ENCODE measurements at places on chromosomes 12 and 14. TPM values are rescaled to one million over a fixed set of nuclear protein-coding genes. Genes with fewer than 3 reads are reported as not detected.

Gene SERPINA10
- 0.32 TPM for total RNA-seq

Gene OVCH1
- not detected for total RNA-seq

Gene LAG3
- 1.4 TPM for total RNA-seq

Gene RNASE1
- total RNA-seq = 609 TPM

Gene CCDC175
- total RNA-seq = 0.58 TPM

Gene CHFR
- total RNA-seq = 35.2 TPM

Gene ART4
- 3.2 TPM for total RNA-seq

Gene LRRIQ1
- total RNA-seq = 2.0 TPM

Gene IAPP
- total RNA-seq = not detected

DNA sequence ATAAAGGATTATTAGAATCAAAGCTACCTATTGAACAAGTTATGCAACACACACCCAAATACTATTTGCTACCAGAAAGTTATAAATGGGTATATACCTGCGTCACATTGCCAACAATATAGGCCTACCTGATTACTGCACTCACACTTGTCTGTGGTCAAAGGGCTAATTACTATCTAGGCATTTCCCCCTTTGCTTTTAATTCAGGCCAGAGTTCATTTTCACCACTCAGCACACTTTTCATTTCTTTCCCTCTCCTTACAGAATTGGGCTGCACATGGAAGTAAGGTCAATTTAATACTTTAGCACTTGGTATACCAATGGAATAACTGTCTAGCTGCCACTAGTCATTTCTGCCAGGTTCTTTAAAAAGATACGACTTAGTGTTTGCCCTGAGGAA lies 1.7 kb downstream of the SOS2 start:
- no peak for DNase-seq

- DNase-seq = peak; percentile 35
These were observed 24.9 kb downstream of the SLC6A12 start for GRCh38 chr12:188910-189621.

DNA sequence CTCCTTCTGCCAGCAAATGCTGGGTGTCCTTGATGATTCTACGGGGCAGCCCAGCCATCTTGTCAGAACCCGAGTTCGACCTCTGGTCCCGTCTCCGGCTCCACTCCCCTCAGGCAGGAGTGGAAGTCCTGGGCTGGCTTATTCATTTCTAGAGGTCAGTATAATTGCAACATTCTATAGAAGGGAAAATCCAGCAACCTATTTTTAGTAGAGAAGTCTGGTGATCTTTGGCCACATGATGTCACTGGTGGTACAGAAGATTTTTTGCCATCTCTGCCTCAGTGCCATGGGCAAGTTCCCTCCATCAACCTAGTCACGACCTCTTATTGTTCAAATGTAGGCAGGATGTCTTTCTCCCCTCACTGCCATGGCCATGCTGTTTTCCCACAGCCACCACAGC lies 22.4 kb downstream of the OR10G2 start:
- DNase-seq = no peak

DNA sequence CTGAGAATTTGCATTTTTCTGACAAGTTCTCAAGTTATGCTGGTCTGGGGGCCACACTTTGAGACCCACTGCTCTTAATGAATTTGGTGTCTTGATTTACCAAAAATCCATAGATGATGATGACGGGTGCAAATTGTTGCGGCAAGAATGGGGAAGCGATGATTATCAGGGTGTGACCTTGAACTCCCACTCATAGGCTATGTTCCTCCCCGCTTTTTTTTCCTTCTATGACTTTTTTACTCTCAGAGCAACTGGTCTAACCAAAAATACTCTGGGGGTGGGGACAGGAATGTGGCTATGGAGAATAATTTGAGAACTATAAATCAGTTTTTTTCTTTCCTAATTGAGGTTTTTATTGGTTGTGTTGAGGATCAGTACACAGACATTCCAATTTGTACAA lies 83.6 kb downstream of the PPFIBP1 start:
- DNase-seq = no peak

DNA sequence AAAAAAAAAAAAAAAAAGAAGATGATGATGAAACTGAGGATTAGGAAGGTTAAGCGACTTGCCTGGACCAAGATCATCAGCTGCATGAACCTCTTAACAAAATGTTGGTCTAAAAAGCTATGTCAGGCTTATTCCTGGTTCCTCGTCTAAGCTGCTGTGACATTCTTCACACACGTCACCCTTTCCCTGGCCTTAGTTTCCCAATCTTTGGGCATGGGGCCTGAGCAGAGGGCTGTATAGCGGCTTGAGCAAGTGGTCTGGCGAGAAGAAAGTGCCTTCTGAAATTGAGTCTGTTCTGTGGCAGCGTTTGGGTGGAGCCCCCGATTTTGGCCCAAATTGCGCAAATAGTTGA lies 58.7 kb upstream of the CCND2 start:
- DNase-seq = no peak

GRCh38 chr12:72288911-72289310 lies 16.7 kb downstream of the TRHDE start:
- DNase-seq = no peak

DNA sequence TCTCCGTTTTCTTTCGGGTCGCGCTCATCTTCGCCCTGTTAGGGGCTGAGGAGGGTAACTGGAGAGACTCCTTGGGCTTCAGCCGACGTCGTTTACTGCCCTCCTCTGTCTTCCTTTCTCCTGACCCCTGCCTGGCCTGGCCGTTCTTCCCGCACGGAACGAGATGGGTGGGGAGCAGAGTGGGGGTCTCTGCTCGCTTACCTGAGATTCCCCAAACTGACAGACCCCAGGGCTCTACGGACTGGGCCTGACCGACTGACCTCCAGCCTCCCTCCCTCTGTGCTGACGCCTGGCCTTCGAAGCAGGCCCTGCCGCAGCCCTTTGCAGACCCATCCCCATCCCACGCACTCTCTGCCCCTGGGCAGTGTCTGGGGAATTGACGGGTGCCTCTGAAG lies 439 bp downstream of the GOLGA5 start:
- no peak for DNase-seq

DNA sequence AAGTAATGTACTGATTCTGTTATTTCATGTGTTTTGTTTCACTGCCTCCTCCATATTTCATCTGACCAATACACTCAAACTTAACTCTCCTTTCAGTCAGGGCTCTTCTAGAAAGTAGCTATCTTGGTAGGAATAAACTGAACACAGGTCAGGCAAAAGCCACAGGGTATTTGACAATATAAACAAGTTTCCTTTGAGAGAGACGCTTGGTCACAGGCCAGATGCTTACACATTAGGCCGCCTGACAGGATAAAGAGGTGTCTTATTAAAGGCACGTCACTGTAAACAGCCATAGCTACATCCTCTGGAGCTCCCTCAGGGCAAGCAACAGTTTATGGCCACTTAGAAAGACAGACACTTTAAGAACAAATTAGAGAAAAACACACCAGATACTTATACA lies 607.5 kb downstream of the SLC6A15 start:
- DNase-seq = no peak

DNA sequence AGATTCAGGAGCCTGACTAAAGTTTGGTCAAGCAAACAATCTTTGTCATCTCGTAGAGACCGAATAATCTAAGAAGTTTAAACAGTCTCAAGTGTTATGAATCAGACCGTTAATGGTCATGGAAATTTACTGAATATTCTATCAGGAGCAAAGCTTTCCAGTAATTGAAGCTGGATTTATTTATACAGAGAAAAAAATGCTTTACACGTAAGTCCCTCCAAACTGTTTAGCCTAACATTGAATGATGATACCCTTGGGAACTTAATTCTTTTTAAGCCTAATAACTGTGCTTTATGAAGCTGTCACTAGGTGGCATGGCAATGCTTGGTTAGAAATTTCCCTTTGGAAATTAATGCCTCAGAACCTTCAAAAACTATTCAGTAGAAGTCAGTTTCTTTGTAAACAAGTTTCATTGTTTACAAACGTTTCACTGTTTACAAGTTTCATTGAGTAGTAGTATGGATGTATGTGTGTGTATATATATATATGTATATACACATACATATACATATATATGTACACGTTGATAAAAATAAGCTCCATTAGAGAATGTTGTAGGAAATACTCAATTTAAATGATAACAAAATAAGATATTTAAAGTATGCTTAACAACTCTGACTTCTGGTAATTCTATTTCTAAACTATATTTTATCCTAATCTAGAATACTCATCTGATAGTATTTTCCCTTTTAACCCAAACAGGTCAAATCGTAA lies 32.1 kb downstream of the DEPDC4 start:
- DNase-seq = no peak

GRCh38 chr14:36975834-36976233 lies 196.6 kb downstream of the SLC25A21 start:
- no peak for DNase-seq

GRCh38 chr12:52675301-52675701 lies 4.9 kb downstream of the KRT1 start:
- no peak for DNase-seq

DNA sequence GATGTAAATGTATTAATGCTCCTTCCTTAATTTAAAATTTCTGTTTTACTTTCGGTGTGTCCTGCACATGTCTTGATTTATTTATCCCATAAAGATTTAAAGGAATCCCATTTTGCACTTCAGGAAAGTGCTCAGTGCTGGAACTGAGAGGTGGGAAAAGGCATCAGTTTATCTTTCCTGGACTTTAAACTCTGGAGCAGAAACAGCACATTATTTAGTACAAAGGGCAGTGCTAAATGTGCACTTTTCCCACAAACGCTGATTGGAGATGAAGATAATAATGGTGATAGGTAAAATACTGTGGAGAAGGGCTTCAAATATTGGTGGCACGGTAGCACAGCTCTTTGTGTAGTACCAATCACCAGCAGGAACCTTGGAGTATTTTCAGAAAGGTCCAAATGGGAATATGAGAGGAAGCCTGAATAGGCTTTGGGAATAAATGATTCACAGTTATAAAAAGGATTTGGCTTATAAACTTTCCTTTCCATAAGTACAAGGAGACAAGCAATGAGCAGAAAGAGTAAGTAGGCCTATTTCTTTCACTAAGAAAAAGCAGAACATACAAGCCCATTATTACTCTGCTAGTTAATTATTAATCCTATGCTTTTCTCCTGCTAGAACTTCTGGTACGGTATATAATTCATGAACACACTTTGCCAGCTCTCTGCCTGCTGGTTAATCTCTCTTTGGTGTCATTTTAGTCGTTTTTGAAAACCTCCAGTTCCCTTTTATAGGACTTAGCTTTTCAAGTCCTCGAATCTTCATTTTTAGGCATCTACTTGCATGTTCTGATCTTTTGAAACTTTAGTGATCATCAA lies 58.3 kb downstream of the SLC15A5 start:
- DNase-seq = no peak

- DNase-seq = no peak
These were observed 3.2 kb upstream of the CRIP1 start for GRCh38 chr14:105483300-105484068.

DNA sequence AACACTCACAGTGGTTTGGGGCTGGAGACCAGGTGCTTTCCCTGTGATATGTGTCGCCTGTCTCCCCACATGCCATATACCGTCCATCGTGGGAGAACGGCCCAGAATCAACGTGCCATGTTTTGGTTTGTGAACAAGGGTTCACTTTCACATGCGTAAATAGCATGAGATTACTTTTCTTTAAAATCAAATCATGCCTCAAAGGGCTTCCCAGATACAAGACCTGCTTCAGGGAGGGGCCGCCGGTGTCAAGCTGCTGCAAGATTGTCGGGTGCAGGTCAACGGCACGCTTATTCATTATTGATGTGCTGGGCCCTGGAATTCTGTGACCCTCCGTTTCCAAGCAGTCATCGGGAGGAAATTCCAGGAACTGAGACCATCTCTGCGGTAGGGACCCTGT lies 145.2 kb upstream of the RTL1 start:
- no peak for DNase-seq

DNA sequence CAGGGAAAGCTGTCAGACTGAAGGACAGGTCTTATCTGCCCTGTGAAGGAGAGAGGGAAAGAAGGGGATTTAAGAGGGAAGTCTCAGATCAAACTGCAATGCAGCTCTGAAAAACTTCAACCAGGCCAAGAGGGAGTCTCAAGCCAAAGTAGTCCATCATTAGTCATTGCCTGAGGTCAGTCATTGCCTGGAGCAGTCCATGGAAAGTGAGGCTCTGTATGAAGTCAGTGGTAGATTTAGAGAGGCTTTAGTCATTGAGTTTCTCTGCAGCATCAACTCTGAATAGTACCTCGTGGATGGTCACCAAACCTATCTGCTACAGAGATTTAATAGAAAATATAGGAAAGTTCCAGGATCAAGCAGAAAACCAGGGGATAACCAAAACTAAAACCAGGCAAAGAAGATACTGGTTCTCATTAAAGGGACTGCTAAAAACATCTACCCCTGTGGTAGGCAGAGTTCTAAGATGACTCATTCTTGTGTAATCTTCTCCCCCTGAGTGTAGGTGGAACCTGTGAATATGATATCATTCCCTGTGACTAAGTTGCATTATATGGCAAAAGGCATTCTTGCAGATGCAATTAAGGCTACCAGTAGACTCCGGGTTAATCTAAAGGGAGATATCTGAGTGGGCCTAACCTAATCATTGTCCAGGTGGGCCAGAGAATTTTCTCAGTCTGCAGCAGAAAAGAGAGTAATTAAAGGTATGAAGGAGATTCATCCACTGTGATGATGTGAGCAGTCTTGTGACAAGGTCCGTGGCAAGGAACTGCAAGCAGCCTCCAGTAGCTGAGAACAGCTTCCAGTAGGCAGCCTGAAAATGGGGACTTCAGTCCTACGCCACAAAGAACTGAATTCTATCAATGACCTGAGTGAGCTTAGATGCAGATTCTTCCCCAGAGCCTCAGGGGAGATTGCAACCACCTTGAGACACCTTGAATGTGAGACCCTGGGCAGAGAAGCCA lies 123.1 kb downstream of the GALC start:
- no peak for DNase-seq

- DNase-seq = no peak
These were observed 458.9 kb upstream of the PDE3A start for GRCh38 chr12:19909418-19909817.

GRCh38 chr14:30573226-30573814 lies 14.4 kb downstream of the G2E3 start:
- peak; percentile 27 for DNase-seq

DNA sequence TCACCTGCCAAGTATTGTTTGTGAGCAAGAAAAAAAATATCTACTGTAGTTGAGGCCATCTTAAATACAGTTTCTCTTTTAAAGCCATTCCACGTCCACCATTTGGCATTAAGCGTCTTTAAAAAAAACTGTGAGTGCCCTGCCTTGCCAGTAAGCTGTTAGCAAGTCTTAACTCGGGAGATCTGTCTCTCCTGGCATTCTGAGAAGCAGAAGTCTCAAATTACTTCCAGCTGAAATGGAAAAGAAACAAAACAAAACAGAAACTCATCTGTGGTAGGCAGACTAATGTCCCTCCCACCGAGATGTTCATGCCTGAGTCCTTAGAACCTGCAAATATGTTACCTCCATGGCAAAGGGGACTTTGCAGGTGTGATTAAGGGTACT lies 126.2 kb downstream of the CRADD start:
- DNase-seq = no peak

DNA sequence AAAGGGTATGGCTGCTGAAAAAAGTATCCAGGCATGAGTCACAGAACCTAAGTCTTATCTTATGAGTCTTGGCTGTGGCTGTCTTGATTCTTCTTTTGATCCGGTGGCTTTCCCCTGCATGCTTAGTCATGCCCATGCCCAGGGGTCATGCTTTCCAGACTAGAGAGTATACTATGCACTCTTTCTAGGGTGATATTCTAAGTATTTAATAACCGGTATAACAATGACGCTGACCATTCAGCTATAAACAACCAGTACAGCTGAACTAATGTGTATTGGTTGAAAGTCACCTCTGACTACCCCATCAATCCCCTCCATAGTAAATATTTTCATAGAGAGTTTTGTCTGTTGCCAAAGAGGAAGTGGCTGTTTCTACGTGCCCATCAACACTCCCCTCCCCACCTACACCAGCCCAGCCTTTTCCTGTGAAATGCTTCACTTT lies 34.7 kb upstream of the NRXN3 start:
- no peak for DNase-seq

- DNase-seq = no peak
These were observed 102.4 kb downstream of the ESR2 start for GRCh38 chr14:64191756-64192155.

All from mucosa of gallbladder (tissue), 1 donor.